GM12865 (cell line): ENCODE measurements at places on chromosomes 4 and X.

GRCh38 chr4:42262701-42263490 is 110.4 kb upstream of the BEND4 start:
- no peak for DNase-seq

GRCh38 chr4:140286456-140286855 is 87.0 kb upstream of the SCOC start:
- no peak for DNase-seq

DNA sequence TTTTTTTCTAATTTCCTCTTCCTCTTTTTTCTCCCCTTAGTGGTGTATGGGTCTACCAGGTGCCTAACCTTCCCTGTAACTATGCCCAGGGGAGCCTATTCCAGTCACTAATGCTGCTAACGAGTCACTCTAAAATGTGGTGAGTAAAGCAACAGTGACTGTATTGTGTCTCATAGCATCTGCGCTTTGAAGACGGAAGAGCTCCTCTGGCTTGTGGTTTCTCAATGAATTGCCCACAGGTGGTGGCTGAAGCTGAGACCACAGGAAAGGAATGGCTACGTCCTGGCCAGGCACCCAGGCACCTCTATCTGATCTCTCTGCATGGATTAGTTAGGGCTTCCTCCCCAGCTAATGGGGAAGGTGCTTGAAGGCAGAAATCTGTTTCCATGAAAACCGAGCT is 763.5 kb upstream of the FRG1 start:
- no peak for DNase-seq

DNA sequence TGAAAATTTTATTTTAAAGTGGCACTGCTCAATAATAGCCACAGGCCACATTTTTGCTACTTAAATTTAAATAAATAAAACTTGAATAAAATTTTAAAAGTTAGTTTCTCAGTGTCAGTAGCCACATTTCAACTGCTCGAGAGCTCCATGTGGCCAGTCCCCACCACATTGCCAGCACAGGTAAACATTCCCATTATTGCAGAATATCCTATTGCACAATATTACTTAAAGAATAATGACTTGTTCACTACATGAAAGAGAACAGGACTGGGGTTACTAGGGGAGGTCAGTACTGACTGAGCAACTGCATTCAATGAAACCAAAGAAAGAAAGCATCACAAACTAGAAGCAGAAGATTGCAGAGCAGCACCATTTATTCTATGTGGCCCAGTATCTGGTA is 2201.6 kb upstream of the TENM3 start:
- no peak for DNase-seq

DNA sequence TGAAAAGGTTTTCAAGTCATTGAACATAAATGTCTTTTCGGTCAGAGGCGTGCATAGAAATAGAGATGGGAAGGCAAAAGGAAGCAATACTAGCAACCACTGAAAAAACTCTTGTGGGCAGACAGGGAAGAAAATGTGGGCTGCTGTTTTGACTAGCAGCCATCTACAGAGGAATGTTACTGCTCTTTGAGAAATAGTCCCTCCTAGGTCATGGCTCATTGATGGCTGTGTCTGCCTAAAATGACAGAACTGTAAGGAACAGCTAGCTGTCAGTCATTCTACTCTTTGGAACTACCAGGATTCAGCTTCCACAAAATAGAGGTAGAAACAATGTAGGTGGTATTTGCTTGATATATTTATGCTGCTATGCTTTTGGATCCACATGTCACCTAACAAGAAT is 26.9 kb upstream of the TMPRSS11B start:
- peak; percentile 24 for DNase-seq

DNA sequence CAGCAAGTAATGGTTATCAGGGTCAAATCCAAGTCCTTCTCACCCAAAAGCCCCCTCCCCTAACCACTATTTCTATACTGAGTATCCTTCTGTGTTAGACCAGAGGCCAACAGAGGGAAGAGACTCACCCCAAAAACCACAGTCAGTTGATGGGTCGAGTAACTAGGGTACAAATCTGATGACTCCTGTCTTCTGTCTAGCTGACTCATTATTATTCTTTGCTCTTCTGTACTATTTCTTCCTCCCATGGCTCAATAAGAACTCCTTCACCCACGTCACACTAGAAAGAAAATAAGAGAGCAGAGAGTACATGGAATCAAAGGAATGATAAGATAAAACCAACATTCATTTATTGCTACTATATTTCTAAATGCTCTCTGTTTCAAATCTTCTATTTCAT is 2.0 kb downstream of the RAB40A start:
- no peak for DNase-seq
